ENCODE measurements at places on chromosomes 13 and 19. TPM values are rescaled to one million over a fixed set of nuclear protein-coding genes. Genes with fewer than 3 reads are reported as not detected.
A peak's percentile ranks its signal among the peaks of the same experiment; 100 is the strongest.

DNA sequence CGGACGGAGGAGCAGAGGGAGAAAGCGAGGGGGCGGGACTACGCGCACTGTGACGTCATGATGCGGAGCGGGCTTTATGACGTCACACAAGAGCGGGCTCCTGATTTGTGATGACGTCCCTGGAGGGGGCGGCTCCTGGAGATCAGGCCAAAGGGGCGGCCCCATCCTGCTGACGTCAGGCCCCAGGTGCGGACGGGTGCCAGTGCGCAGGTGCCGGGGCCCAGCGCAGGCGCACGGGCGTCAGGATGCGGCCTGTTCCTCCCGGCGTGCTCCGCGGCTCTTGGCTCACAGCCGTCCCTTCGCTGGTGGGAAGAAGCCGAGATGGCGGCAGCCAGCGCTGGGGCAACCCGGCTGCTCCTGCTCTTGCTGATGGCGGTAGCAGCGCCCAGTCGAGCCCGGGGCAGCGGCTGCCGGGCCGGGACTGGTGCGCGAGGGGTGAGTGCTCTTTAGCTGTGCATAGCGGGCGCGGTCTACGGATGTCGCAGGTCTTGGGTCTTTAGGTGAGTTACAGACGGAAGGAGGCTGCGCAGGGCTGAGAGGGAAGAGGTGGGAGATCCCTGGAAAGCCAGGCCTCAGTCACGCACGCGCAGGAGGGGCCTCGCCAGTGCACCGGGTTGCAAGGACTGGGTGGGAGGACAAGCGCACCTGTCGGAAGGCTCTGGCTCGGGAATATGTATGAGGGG is at the start of the genes EMC10 and GARIN5A:
Gene EMC10 (plus strand): TSS at position 284 of the 683 bp plus-strand sequence. CDS start 38 bp downstream, at position 322.
Gene GARIN5A (minus strand): TSS at position 625 of the 683 bp plus-strand sequence. CDS start 460 bp downstream, at position 165.
- peak; percentile 76 for DNase-seq

DNA sequence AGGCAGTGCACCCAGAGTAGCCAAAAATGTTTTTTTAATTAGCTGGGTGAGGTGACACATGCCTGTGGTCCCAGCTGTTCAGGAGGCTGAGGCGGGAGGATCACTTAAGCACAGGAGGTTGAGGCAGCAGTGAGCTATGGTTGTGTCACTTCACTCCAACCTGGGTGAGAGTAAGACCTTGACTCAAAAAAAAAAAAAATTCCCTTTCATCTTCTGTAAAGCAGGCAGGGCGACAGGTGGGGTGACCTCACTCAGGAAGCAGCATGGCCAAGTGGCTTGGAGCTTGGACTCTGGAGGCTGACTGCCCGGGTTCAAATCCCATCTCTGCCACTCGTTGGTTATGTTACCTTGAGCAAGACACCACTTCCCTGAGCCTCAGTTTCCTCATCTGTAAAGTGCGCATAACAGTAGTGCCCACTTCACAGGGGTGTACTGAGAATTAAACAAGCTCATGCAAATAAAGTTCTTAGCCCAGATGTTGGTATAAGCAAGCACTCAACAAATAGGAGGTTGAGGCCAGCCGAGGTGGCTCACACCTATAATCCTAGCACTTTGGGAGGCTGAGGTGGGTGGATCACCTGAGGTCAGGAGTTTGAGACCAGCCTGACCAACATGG is 48.3 kb downstream of the MAP4K1 start:
- DNase-seq = no peak

DNA sequence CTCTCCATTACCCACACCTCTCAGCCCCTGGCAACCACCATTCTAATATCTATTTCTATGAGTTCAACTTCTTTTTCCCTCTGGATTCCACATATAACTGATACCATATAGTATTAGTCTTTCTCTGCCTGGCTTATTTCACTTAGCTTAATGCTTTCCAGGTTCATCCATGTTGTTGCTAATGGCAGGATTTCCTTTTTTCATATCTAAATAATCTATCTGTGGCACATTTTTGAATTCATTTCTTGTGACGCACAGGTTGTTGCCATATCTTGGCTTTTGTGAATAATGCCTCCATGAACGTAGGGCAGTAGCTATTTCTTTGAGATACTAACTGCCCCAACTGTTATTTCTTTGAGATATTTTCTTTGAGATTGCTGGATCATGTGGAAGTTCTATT is 235.6 kb downstream of the SPRY2 start:
- DNase-seq = no peak

- no peak for DNase-seq
These were observed 489.5 kb upstream of the SPRY2 start for GRCh38 chr13:80830431-80830830.

DNA sequence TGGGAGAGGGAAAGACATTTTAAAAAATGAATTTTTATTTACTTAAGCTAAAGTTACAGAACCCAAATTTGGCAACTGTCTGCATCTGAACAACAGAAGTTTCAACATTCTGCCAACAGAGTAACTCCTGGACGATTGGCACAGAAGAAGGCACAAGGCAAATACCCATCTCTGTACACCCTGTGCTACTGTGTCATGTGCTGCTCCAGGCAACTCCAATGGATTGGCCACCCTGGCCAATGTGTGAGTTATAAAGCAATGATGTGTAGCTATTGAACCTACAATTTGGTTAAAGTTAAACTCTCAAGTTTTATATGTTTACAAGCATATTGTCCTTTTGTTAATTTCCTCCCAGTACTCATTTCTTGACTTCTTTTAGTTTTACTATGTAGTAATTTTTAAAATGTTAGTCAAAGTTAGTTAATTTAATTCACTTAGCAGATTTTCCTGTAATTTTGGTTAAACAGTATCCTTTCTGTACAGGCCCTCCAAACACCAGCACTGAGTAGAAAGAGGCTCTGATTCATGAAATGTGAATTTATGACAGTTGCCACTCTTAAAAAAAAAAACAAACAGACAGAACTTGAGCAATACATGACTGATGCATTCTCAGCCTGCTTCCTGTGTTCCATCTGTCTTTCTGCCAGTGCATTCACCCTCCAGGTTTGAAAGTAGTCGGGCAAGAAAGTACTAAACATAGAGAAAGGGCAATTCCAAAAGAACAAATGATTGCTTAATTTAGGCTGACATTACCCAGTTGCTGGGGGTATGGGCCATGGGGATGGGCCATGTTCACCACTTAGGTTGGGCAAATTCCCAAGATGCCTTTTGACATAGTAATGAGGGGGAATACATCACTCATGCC is 5.9 kb downstream of the STARD13 start:
- DNase-seq = peak; percentile 97

DNA sequence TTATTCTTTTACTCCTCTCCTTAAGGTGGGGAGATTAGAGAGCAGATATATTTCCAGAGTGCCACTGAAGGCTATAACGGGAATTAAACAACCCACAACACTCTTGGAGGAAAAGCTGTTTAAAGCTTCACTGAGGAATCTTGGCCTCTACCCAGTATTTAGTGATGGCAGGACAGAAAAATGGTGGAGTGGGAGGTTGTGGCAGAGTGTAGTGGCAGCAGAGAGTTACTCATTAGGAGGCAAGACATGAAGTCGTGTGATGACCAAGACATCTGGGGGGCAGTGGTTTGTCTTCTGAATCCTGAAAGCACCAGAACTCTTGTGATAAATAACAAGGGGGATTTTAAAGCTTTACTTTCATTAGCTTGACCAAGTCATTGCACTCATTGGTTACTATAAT is 563.5 kb upstream of the SLITRK5 start:
- no peak for DNase-seq

DNA sequence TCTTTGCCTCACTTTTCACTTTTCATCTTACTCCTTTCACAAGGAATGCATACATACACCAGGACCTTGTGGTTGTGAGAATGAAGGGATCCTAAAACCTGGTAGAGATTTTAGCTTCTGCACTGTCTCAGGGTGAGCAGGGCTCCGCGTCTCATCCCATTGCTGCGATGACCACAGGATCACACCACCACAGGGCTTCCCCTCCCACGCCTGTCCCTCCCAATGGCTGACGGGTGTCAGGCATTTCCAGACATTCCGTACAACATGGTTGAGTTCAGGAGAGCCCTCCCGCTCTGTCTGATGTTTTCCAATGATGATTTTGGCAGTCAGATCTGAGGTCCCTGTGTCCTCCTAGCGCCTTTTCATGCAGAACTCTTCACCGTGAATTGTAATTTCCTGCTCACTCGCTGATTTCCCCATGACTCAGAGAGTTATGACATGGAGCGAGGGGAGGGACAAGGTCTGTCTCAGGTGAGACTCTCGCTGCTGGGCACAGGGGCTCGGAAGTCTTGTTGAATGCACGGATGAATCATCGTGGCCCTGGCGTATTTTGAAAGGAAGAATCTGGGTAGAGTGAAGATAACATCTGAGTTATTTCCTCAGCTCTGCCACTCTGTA is 102.8 kb downstream of the TEX29 start:
- DNase-seq = no peak

DNA sequence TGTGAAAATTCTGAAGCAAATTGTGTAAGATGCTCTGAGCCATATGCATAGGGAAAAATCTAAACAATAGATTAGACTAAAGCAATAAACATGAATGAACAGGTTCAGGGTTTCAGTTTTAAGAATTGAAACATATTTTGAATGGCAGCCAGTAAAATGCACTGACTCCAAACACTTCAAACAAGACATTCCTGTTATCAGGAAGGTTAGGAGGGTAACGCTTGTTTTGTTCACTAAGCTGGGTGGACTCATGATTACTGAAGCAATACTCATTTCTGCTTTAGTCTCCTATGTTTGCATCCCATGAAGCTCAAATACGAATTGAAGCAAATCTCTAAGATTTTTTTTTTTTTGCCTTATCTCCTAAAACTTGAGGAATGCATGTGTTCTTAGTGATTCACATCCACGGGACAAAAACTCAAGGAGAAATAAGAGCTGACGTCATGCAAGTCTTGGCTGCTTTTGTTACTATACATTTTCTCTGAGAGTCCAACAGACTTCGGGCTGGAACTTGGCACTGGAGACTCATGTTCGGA is 29.1 kb upstream of the IGFL4 start:
- DNase-seq = peak; percentile 98

GRCh38 chr13:32737111-32737571 is 150.9 kb downstream of the PDS5B start:
- DNase-seq = no peak

DNA sequence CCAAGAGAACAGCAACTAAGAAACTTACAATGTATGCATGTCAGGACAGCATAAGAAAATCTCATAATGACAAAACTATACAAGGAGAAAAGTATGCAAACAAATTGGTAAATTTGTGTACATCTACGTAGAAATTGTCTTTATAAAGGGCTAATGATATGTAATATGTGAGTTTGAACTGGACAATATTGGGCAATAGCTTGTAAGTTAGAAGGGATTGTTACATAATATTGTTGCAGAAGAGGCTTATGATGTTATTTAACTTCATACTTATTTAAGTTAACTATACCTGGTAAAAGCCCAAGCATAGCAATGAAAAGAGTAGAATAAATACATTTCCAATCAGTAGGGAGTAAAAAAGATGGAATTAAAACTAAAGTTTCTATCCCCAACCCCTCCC is 134.0 kb downstream of the MAB21L1 start:
- no peak for DNase-seq

DNA sequence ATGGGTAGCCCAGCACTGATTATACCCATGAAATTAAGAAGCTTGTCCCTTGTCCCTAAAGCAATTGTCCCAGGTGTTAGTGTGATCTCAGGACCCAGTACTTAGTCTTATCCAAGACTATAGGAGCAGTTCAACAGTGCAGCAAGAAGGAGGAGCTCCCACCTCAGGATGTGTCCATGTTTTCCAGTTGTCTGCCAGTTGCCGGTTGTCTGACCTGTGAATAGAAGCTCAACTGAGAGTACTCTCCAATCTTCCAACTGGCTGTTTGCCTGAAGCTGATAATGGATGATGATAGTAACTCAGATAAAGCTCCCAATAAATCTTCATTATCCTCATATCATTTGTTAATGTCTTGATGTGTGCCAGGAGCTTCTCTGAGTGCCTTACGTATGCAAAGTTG is 107.2 kb upstream of the HTR2A start:
- DNase-seq = no peak

DNA sequence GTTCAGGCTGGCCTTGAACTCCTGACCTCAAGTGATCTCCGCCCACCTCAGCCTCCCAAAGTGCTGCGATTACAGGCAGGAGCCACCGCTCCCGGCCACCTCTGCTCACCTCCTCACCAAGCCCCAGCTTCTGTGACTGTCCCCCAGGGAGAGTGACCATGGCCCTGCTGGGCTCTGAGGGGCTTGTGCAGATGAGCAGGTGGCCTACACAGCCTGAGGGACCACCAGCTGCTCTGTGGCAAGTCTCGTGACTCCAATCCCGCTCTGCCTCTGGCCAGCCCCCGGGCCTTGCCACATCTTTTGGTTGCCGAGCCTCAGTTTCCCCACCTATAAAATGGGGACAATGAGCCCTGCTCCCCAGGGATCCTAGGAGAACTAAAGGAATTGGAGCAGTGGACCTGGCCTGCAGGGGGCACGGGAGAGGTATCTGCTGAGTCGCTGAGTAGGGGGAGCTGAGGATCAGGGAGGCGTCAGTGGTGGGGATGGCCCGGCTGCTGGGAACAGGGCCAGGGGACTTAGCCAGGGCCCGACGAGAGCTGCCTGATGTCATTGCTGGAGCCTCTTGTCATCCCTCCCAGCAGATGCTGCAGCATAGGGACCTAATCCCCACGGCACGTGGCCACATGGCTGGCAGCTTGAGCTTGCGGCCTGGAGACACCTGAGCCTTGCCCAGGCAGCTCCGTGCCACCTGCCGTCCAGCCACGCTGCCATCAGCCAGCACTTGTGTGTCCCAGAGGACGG is 74.7 kb downstream of the GADD45B start:
- DNase-seq = no peak

DNA sequence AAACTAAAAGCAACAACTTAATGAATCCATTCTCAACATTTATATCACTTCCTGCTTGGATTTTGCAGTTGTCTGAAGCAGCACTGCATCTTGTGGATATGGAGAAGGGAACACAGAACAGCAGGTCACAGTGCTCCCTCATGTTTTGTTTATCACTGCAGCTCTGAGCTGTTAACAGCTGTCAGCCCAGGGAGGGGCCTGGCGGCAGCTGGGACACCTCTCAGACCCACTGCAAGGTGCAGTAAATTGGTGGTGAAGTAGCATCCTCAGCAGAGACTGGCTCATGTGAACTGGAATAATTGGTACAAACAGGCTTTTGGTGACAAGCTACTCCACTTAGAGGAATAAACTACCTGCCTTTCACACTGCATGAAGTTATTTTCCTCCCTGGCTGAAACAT is 170.4 kb downstream of the LIG4 start:
- no peak for DNase-seq

Gene CALM3
- total RNA-seq = 106 TPM

Gene TMEM38A
- total RNA-seq = 4.7 TPM

Gene PTOV1
- 23.6 TPM for total RNA-seq

Gene PROZ
- total RNA-seq = not detected

Gene KLK7
- 20.0 TPM for total RNA-seq

Gene WDR88
- total RNA-seq = not detected

Gene LAIR1
- total RNA-seq = not detected
